Adrenal gland (tissue), 19 donors: ENCODE measurements at places on chromosomes 4 and X.

- no peak for DNase-seq
These were observed 14.3 kb upstream of the IL21 start for GRCh38 chr4:122635205-122635604.

DNA sequence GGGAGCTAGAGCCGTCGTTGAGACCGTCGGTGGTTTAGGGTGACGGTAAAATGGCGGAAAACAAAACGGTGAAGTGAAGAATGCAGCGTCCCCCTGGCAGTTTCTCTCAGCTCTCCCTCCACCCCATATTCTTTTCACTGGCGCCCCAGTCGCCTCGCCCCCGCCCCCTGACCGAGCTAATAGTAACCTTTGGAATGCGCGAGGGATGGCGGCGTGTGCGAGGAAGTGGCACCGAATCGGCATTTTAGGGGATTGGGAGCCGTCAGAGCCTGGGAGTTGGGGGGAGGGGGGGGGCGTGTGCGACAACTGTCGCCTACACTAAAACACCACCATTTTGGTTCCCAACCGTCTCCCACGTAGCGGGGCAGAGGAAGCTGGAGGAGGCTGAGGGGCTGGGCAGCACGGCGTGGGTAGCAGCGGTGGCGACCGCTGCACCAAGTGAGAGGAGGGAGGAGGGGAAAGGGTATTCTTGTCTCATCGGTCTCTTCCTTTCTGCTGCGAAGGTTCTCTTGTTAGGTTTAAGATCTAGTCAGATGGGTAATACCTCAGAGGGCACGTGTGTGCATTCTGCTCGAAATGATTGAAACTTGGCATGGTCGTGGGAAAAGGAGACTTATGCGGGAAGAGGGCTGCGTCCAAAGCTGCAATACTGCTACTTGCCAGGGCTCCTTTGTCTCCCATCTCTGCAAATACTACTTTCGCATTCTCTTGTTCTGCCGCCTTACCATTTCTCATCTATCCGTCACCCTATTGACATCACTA is 840 bp downstream of the ZNF711 start:
- DNase-seq: peak; percentile 14

- DNase-seq: no peak
These were observed 59.4 kb upstream of the GK2 start for GRCh38 chr4:79467246-79467932.

GRCh38 chr4:111991163-111991562 is 154.1 kb upstream of the FAM241A start:
- no peak for DNase-seq

- peak; percentile 18 for DNase-seq
These were observed 36.7 kb downstream of the FGFRL1 start for GRCh38 chr4:1047976-1048772.

- DNase-seq: no peak
These were observed 22.4 kb upstream of the TSPAN5 start for GRCh38 chr4:98680806-98681205.

DNA sequence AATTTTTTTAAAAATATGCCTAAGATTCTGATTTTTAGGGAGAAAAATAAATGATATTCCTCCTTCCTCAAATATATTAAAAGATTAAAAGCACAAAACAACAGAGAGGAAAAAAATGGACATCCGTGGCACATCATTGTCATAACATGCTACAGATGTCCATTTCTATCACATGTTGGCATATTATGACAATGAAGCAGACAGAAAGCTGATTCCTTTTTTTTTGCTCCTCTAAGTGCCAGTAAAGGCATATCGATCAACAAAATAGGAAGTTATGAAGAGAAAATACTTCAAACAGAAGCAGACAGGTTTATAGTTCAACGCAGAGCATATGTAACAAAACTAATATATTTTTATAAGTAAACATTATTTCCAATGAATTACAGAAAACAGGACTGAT is 11.2 kb downstream of the KLHL8 start:
- DNase-seq: no peak

GRCh38 chr4:145957302-145957701 is 18.7 kb upstream of the ZNF827 start:
- DNase-seq: no peak

DNA sequence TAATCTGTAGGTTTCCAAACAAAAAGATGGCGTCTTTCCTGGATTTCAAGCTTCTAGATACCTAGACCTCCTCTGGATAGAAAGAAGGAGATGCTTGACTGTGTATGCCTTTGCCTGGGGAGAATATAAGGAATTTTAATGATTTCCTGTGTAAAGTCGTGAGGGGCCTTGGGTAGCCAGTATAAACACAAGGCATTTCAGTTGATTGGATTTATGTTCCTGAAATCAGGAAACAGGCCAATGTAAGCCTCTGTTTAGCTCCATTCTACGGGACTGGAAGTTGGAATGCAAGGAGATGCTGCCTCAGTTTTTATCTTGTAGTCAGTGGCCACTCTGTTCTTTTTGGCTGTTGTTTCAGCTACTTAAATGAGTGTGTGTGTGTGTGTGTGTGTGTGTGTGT is 137.2 kb downstream of the GUCY2F start:
- DNase-seq: no peak

DNA sequence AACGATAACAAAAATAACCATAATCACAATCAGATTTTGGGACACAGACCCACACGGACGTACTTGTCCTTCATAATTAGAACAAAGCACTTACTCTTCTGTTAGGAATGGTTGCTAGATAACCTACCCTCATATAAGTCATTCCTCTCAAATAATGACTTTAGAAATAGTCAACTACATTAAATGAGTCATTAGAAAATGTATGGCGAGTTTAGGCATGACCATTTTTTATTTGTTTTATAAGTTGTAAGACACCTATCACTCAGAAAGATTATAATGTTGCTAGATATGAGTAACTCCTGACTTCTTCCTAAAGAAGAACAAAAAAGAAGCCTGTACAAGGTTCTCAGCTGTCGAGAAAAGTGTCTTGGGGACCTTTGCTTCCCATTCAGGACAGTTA is 1637.5 kb upstream of the PCDH7 start:
- DNase-seq: no peak

DNA sequence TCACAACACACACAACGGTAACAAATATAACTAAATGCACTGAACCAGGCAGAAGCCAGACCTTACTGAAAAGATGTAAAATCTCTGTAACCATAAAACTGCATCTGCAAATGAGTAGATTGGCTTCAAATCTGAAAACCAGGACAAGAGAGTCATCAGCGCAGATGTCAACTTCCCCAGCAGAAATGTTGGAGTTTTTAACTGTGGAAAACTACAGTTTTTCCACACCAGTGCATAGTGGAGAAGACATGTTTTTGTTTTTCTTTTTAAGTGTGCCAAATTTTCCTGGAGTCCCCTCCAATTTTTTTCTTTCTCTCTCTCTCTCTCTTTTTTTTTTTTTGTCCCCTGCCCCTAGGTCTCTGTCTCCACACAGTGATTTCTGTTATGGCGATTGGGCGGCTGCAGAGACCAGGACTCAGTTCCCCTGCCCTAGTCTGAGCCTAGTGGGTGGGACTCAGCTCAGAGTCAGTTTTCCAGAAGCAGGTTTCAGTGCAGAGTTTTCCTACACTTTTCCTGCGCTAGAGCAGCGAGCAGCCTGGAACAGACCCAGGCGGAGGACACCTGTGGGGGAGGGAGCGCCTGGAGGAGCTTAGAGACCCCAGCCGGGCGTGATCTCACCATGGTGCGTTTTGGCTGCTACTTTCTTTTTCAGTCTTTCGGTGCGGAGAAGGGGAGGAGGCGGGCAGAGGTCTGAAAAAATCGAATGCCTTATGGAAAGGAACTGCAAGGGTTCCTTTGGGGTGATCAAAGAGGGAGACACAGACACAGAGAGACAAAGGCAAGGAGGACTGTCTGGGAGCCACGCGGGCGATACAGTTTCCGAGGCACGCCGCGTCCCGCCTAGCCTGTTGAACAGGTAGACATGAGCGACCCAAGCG is at the start of gene GUCY1A1:
Gene GUCY1A1 (plus strand): TSS at position 505 of the 878 bp plus-strand sequence. CDS start 30,020 bp downstream, outside the sequence.
- DNase-seq: no peak

DNA sequence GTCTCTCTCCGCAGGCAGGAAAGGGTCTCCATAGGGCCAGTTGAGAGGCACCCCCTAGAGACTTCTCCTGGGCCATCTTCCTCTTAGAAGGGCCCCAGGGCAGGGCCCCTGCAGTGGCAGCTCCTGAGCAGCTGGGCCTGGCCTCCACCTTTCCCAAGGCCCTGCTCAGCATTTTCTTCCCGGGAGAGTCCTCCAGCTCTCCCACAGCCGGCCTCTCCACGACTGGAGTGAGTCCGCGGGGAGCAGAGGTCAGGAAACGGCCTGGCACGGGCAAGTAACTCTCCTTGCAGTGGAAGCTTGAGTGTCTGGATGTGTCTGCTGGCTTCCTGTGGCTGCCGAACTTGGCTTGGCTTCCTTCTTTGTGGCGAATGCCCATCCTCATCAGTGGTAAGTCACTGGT is 1.6 kb upstream of the LOC101059915 start:
- DNase-seq: no peak

GRCh38 chr4:61301271-61301670 is 101.1 kb downstream of the ADGRL3 start:
- no peak for DNase-seq

- no peak for DNase-seq
These were observed 19.8 kb upstream of the KLF3 start for GRCh38 chr4:38644201-38644600.

DNA sequence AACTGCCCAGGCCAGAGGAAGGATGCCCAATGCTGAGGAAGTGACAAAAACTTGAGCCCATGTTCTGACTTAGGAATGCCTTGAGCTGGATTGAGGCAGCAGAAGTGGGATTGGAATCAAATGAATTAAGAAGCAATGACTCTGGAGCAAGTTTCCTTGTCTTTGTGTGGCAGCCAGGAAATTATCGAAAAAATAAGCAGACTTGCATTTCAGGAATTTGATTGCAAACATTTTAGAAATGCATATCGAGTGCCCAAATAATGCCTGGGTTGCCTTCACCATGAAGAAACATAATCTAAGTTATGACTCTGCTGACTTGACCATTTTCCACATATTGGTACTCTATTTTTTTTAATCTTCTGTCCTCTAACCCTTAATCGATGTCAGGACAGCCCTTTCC is 9.5 kb downstream of the CYTL1 start:
- no peak for DNase-seq

DNA sequence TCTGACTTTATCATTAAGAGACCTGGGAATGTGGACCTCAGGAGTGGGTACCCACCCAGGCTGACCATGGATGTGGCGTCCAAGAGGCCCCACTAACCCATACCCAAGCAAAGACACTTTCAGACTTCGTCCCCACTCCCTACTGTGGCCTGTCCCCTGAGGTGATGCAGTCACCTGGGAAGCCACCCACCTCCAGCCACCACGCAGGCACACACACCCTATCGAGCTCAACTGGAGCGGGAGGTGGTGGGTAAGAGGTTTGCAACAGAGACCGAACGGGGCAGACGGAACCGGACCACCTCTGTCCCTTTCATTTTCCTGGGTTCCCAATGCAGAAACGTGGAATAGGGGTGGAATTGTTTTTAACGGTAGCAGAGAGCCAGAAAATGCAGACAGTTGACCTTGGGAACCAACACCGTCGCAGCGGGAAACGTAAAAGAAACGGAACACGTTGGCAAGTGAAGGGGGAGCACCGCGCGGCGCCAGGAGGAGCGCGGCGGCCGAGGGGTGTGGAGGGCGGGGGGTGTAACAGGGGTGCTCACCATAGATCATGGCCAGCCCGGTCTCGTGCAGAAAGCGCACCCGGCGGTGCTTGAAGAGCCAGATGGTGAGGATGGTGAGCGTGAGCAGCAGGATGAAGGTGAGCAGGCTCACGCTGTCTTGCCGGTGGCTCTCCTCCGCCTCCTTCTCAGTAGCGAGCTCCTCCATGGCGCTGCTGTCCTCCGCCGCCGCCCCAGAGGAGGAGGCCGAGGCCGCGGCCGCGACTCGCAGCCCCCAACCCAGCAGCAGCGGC is 559 bp downstream of the SLC9A7 start:
- DNase-seq: no peak

GRCh38 chrX:39755143-39756032 is 342.4 kb downstream of the BCOR start:
- peak; percentile 90 for DNase-seq

DNA sequence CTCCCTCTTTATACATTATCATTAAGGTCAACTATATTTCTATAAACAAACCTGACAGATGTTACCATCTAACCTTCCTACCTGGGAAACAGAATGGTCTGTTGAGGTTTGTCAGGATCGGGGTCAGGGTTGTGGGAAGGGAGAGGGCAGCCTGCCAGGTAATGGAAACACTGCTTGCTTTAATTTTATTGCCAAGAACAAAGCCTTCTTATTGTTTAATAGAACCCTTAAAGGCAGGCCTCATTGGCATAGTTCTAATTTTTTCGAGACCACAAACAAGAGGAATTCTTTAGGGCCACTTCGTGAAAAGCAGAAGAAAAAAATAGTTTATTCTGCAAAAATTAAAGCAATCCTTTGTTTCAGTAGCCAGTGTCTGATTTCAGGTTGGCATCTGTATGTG is 113.2 kb downstream of the MID1 start:
- DNase-seq: no peak

DNA sequence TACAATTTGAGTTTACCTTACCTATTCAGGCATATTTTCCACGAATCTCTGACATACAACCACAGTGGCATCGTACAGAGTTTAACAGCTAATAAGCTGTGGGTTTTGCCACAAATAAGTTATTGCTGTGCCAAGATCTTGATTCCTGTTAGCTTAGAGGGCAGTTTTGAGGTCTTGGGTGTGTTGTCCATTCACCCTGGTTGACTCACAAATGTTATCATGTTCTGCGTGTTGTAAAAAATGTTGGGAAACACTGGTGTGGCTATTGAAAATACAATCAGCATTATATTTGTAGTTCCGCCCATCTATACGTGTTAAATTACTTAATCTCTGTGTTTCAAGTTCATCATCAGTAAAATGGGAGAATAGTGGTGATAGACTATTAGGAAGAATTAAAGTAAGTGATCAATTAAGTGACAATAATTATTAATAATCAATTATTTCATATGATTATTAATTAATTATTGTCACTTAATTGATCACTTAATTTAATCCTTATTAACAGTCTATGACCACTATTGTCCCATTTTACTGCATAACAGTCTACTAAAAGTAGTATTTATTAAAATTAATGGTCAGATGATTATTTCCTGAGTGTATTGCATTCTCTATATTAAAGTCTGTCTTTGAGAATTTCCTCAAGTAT is 96.3 kb downstream of the TMA16 start:
- DNase-seq: no peak

- DNase-seq: no peak
These were observed 409.3 kb upstream of the CPEB2 start for GRCh38 chr4:14592950-14593349.

DNA sequence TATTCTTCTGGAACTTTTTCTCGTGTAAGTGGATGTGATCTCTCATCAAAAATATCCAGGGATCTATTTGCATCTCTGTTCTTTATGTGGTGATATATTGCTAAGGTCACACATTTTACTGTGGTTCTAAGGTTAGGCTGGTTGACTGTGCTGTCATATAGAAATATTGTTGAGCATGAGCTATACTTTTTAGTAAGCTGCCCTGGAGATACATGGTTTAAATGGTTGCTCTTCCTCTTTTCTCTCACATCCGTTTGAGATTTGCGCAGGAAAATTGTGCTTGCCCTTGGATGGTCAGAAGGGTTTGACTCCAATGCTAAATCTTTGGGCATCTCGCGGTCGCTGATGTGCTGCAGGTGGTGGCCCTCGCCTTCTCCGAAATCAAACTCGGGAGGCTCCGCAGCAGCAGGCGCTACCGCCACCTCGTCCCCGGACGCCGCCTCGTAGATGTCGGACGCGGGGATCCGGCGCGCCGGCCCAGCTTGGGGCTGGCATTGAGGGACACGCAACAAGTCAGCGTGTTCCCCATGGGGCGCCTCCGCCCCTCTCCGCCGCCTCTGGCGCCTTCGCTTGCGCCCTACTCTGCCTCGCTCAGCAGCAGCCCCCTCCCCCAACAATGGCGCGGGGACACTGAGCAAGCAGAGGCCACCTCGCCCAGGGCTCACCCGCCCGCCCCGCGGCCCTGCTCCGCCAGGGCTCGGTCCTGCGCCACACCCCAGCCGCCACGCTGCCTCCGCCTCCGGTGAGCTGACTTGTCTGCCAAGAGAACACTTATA is 154.5 kb downstream of the MSN start:
- no peak for DNase-seq
